A549 treated with AZD2906 at 1 μM for 4 hours (cell line): ENCODE measurements at places on chromosomes 7 and 10. TPM values are rescaled to one million over a fixed set of nuclear protein-coding genes. Genes with fewer than 3 reads are reported as not detected.

The NKX2-3 gene
- 0.05 to 0.09 TPM (median 0.06 TPM) in 5 replicates for total RNA-seq

The TET1 gene
- total RNA-seq: 0.37 to 0.68 TPM (median 0.54 TPM) in 5 replicates

The AMPH gene
- total RNA-seq: 0.03 to 0.11 TPM (median 0.07 TPM) in 5 replicates

The SPDYE2 gene
- not detected in 5 replicates for total RNA-seq

The VAX1 gene
- total RNA-seq: 0.98 to 1.4 TPM (median 1.3 TPM) in 5 replicates

The ITIH5 gene
- total RNA-seq: 0.05 to 0.09 TPM (median 0.06 TPM) in 5 replicates

The CPA4 gene
- total RNA-seq: 2.9 to 5.1 TPM (median 3.6 TPM) in 5 replicates

The ACSL5 gene
- 0.25 to 0.60 TPM (median 0.33 TPM) in 5 replicates for total RNA-seq

The ADCYAP1R1 gene
- 0.03 to 0.07 TPM (median 0.03 TPM) in 4 of 5 replicates, not detected in the other for total RNA-seq

The CFTR gene
- 0.03 TPM in 1 of 5 replicates, not detected in the others for total RNA-seq

The PHYH gene
- total RNA-seq: 28.7 to 36.6 TPM (median 31.0 TPM) in 5 replicates

The NEURL1 gene
- 0.49 to 0.97 TPM (median 0.55 TPM) in 5 replicates for total RNA-seq

The ASZ1 gene
- not detected in 5 replicates for total RNA-seq

The NPS gene
- 0.77 TPM in 1 of 5 replicates, not detected in the others for total RNA-seq

The ZSCAN21 gene
- 10.5 to 12.3 TPM (median 11.1 TPM) in 5 replicates for total RNA-seq

The PRF1 gene
- 0.03 TPM in 1 of 5 replicates, not detected in the others for total RNA-seq

The FGF8 gene
- 0.08 to 0.09 TPM in 2 of 5 replicates, not detected in the others for total RNA-seq

The CDHR3 gene
- 3.7 to 4.6 TPM (median 4.1 TPM) in 5 replicates for total RNA-seq

The MEIG1 gene
- total RNA-seq: 0.43 to 0.83 TPM (median 0.63 TPM) in 5 replicates

The NDUFB2 gene
- 369 to 415 TPM (median 390 TPM) in 5 replicates for total RNA-seq

The BICC1 gene
- 17.0 to 25.8 TPM (median 18.2 TPM) in 5 replicates for total RNA-seq

The CALML3 gene
- not detected in 5 replicates for total RNA-seq

The GPR37 gene
- total RNA-seq: 0.59 to 0.81 TPM (median 0.73 TPM) in 5 replicates

The ENO4 gene
- 0.32 to 0.60 TPM (median 0.35 TPM) in 5 replicates for total RNA-seq

The CARD11 gene
- total RNA-seq: 1.5 to 2.3 TPM (median 2.0 TPM) in 5 replicates

The IL6 gene
- 0.59 to 1.3 TPM (median 1.2 TPM) in 5 replicates for total RNA-seq

The NEUROD6 gene
- total RNA-seq: not detected in 5 replicates

The CALML5 gene
- total RNA-seq: not detected in 5 replicates

The HOXA11 gene
- 0.45 to 0.69 TPM (median 0.55 TPM) in 5 replicates for total RNA-seq

The GIMAP6 gene
- not detected in 5 replicates for total RNA-seq

The RELN gene
- 0.01 to 0.05 TPM (median 0.03 TPM) in 4 of 5 replicates, not detected in the other for total RNA-seq

The NFE2L3 gene
- total RNA-seq: 7.5 to 9.1 TPM (median 7.7 TPM) in 5 replicates

The NYAP1 gene
- 4.1 to 7.9 TPM (median 6.7 TPM) in 5 replicates for total RNA-seq

The DGKI gene
- 0.19 to 0.49 TPM (median 0.23 TPM) in 5 replicates for total RNA-seq

The PLA2G12B gene
- not detected in 5 replicates for total RNA-seq

The GARIN1A gene
- total RNA-seq: 0.10 to 0.67 TPM (median 0.49 TPM) in 5 replicates

The CPEB3 gene
- 0.30 to 0.46 TPM (median 0.42 TPM) in 5 replicates for total RNA-seq

The COBL gene
- 3.6 to 4.3 TPM (median 4.1 TPM) in 5 replicates for total RNA-seq

The GGCT gene
- total RNA-seq: 64.8 to 78.8 TPM (median 70.1 TPM) in 5 replicates

The NPFFR1 gene
- under 0.01 TPM in 1 of 5 replicates, not detected in the others for total RNA-seq

The NAT16 gene
- 0.13 to 0.19 TPM (median 0.15 TPM) in 5 replicates for total RNA-seq

The TMEM213 gene
- not detected in 5 replicates for total RNA-seq

The CCDC146 gene
- 0.47 to 0.77 TPM (median 0.67 TPM) in 5 replicates for total RNA-seq

The POU6F2 gene
- not detected in 5 replicates for total RNA-seq

The CLDN3 gene
- 1.4 to 4.4 TPM (median 3.6 TPM) in 5 replicates for total RNA-seq

The HEPACAM2 gene
- not detected in 5 replicates for total RNA-seq

The MYO3A gene
- total RNA-seq: 0.15 TPM in 1 of 5 replicates, not detected in the others

The H2BK1 gene
- not detected in 5 replicates for total RNA-seq

The UCMA gene
- not detected in 5 replicates for total RNA-seq

The CYP2C19 gene
- not detected in 5 replicates for total RNA-seq

The PKD2L1 gene
- 0.06 to 0.33 TPM (median 0.16 TPM) in 4 of 5 replicates, not detected in the other for total RNA-seq

The VPS37D gene
- total RNA-seq: 2.9 to 6.0 TPM (median 5.1 TPM) in 5 replicates

The TMEM229A gene
- not detected in 5 replicates for total RNA-seq

The TYSND1 gene
- total RNA-seq: 11.4 to 18.2 TPM (median 16.8 TPM) in 5 replicates

The MACROH2A2 gene
- 23.6 to 28.1 TPM (median 26.2 TPM) in 5 replicates for total RNA-seq

The STAG3 gene
- total RNA-seq: 0.14 to 0.42 TPM (median 0.18 TPM) in 5 replicates

The KEL gene
- 0.08 TPM in 1 of 5 replicates, not detected in the others for total RNA-seq

The ZNF488 gene
- total RNA-seq: 11.1 to 13.4 TPM (median 12.6 TPM) in 5 replicates

The NRP1 gene
- total RNA-seq: 57.8 to 91.2 TPM (median 62.6 TPM) in 5 replicates
